ENCODE measurements at places on chromosomes 1 and 21.

GRCh38 chr1:55725378-55725777, 510.2 kb upstream of the USP24 start:
- no peak for DNase-seq

GRCh38 chr1:162928141-162928540, 67.2 kb upstream of the CCDC190 start:
- no peak for DNase-seq

GRCh38 chr1:162982364-162982763, 86.8 kb upstream of the RGS4 start:
- DNase-seq: no peak

- DNase-seq: no peak
Measured at GRCh38 chr1:117120774-117121588, 568 bp downstream of the TRIM45 start.

GRCh38 chr1:48831120-48831978, 54.7 kb upstream of the BEND5 start:
- no peak for DNase-seq

Data from endothelial cell of umbilical vein (primary cell).